ENCODE measurements at places on chromosomes 6 and 20.

DNA sequence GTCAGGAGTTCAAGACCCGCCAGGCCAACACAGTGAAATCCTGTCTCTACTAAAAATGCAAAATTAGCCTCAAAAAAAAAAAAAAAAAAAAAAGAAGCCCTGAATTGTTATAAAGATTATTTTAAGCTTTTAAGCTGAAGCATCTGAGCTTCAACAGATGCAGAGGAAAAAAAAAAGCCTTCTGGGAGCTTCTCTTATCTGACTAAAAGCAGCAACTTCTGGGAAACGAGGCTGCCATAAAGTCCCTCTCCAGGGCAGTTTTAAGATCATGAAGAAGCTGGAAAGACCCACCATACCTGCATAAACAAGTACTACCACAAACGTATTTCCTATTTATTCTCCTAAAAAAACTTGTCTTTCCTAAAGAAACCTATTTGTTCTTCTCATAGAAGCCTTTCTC is 3.6 kb downstream of the SERINC3 start:
- DNase-seq, result no peak

- no peak for DNase-seq
These were observed 34.1 kb downstream of the ERGIC3 start for GRCh38 chr20:35575958-35576357.

DNA sequence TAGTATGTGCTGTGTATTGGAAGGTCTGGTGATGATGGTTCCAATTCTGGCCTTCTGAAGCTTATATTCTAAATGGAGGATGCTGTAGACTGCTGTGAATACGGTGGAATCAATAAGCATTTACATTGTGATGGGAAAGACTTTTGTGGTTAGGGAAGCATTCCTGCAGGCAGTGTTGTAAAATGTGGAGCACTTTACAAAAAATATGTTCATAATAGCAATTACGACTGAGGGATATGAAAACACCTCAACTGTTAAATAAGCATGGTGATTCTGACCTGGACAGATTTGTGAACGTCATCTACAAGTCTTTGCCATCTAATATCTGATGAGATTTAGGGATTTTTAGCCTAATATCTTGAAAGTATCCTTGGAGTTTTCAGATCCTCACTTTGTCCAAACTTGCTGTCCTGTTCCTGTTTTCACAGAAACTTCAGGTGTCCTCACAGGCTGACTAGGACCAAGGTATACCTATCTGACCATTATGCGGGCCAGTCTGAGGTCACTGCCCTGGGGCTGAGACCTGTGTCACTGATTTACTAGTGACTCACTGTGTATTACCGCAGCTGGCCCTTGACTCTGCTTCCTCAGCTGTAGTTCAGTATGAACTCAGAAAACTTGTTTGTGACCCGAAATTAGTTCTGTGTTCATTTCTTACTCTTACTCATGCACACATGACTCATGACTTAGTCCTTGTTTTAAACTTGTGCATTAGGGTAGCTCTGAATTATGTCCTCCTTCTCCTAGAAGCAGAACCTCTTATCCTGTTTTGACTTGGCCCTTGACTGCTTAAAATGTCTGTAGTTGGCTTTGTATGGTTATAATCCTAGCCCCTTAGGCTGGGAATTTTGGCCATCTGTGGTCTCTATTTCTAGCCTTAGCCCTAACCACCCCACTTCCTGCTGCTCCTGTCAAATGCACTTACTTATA is 343.0 kb downstream of the CDKAL1 start:
- DNase-seq, result no peak

DNA sequence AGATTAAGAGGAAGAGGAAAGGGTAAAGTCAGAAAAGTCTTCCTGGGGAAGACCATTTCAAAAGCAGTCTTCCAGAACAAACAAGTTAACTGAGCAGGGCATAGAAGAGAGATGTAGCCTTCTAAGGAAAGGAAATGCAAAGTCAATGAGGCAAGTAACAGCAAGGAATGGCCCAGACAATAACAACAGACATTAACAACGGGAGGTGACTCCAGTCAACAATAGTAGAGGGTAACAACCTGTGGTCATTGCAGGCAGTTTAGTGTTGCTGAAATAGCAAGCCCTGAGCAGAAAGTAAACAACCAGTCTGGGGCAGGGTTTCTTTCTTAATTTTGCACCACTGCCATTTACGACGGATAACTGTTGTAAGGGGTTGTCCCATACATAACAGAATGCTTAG is 2.1 kb downstream of the MDN1 start:
- no peak for DNase-seq
